ENCODE measurements at places on chromosomes 3 and 15.

DNA sequence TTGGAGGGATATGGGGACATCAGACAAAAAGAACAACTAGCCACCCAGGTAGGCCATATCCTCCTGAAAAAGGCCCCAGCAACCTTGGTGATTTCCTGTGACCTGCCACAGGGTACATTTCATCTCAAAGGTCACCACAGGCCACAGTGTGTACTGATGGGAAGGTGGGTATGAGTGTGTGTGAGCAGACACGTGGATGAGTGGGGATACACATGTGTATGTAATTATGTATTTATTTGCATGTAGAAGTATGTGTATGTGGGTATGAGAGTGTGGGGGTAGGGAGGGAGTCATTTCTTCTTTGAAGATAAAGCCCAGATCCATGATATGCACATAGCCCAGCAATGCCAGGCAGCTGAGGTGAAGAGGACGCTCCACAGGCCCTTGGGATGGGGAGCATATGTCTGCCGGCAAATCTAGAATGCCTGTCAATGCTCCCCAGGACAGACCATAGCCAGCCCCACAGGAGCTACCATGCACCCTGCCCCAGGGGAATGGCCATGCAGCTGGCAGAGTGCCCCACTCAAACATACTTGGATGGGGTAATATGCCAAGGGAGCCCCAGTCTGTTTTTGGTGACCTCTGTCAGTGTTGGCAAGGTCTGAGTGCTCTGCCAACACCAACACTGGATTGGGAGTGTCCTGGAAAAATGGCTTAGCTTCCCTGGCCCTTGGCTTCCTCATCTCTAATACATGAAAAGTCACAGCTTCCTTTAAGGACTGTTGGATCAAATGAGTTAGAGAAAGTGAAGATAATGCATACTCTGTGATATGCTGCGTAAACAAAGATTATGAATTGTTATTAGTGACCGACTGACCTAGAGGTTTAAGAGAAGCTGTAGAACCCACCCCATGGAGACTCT lies 42.4 kb downstream of the RAB6B start:
- DNase-seq = no peak

DNA sequence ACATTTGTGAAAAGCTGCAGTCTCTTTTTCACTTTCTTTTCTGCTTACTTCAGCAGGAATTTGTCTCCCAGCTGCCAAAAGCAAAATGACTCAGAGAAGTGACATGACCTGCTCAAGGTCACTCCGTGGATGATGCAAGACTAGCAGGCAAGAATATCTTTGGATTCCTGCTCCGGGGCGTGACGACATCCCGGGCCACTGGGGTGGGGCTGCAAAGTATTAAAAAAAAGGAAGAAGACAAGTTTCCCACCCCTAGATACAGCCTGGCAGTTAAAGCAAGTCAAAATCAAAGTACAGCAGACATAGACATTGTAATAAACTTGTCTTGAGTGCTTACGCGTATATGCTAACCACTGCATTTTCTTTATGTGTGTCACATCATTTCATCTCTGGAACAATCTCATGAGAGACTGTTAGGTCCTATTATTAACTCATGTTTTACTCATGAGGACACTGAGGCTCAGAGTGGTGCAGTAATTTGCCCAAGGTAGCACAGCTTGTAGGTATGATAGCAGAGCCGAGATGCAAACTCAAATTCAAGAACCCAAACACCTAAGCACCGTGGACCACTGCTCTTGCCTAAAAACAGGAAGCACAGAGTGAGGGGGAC lies 485.2 kb upstream of the PROK2 start:
- no peak for DNase-seq

GRCh38 chr3:157585386-157585785 lies 82.2 kb upstream of the VEPH1 start:
- DNase-seq = no peak

GRCh38 chr15:50800715-50801114 lies 35.2 kb upstream of the SPPL2A start:
- no peak for DNase-seq

- no peak for DNase-seq
These were observed 122.5 kb downstream of the IGSF11 start for GRCh38 chr3:118912188-118912587.

GRCh38 chr3:158792709-158793108 lies 9.1 kb upstream of the MFSD1 start:
- DNase-seq = no peak

- DNase-seq = no peak
These were observed 3.5 kb downstream of the CD80 start for GRCh38 chr3:119555929-119556328.

- DNase-seq = no peak
These were observed 46.9 kb downstream of the DLEC1 start for GRCh38 chr3:38085943-38086324.

All from activated naive CD4-positive, alpha-beta T cell treated with Interleukin-2 at 50 U/mL for 16 hours (primary cell).